Activated naive CD8-positive, alpha-beta T cell treated with anti-CD3 and anti-CD28 coated beads, Interleukin-2, amount 10 ng/mL, durations not matched to agents 7 days and 5 days (primary cell): ENCODE measurements at places on chromosomes 2 and 18. TPM values are rescaled to one million over a fixed set of nuclear protein-coding genes. Genes with fewer than 3 reads are reported as not detected.

Gene TMEM200C
- total RNA-seq, result not detected

Gene C2orf78
- not detected for total RNA-seq

DNA sequence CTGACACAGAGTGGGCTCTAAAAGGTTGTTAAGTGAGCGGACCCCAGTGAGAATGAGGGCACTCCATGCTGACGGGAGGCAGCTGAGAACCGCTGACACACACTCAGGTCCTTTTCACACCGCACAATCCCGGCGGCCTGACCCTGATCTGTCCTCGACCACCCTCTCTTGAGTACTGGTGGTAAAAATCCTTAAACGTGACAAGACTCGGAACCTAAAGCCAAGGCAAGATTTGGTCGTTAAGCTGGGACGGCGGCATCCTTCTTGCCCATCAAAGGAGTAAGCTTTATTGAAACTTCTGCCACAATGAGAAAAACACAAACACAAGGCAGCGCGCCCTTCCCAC lies 569 bp downstream of the TMX3 start:
- no peak for DNase-seq

GRCh38 chr2:10880586-10881321 lies 31.0 kb upstream of the KCNF1 start:
- peak; percentile 44 for DNase-seq

DNA sequence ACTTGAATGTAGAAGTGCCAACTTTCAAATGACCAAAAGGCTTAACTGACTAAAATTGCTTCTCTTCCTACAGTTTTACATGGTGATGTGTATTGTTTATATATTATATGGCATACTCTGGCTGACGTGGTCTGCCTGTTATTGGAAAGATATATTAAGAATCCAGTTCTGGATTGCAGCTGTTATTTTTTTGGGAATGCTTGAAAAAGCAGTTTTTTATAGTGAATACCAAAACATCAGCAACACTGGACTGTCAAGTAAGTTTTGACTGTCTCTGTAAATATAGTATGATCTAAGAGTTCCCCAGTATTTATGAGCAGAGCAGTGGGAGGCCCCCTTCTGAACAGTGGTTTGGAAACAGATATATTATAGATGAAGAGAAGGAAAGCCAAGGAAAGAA lies 26.2 kb downstream of the TMEM87B start:
- no peak for DNase-seq

- no peak for DNase-seq
These were observed 17.1 kb upstream of the YWHAQ start for GRCh38 chr2:9647884-9648283.

DNA sequence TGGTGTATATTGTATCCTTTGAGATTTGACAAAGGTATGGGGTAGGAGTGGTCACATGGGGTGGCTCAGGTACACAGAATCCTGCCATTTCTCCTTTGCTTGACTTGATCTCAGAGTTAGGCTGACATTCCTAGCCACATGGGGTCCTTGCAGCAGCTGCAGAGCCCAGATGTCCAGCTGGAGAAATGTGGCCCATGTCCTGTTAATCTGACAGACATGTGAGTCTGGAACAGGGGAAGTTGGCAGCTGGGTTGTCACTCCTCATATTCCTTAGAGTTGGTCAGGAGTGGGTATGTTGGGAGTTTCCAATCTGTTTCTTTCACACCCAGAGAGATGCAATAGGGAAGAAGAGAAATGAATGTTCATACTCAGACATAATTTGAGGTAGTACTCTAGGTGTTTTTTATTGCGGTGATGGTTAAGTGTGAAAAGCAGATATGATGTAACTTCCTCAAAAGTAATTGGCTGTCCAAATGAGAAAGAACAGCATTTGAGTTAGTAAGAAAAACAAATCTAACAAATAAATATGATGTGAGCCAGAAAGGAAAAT lies 402.6 kb upstream of the MEIS1 start:
- no peak for DNase-seq

DNA sequence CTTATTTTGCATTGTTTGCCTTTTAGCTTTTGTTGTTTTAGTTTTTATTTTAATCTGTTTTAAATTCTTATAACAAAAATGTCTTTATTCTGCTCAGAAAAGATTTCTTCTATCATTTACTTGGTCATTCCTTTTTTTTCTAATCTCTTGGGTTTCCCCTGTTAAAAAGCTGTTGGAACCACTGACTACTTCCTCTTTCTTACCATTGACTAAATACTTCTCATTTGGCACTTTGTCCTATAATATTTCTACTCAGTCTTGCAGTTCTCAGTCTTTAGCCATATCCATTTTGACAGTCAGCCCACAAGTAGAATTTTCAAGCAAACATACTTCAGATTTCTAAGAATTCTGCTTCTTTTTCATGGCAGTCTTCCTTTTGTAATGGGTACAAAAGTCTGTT lies 567.2 kb downstream of the SATB2 start:
- DNase-seq, result no peak

DNA sequence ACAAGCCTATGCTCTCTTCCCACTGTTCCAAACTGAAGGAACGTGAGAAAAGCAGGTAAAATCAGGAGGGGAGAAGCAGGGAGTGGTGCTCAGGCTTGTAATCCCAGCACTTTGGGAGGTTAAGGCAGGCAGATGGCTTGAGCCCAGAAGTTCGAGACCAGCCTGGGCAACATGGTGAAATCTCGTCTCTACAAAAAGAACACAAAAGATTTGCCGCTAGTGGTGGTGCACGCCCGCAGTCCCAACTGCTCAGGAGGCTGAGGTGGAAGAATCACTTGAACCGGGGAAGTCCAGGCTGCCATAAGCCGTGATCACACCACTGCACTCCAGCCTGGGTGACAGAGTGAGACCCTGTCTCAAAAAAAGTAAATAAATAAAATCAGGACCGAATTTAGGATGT lies 1.3 kb upstream of the TMSB10 start:
- DNase-seq, result no peak

DNA sequence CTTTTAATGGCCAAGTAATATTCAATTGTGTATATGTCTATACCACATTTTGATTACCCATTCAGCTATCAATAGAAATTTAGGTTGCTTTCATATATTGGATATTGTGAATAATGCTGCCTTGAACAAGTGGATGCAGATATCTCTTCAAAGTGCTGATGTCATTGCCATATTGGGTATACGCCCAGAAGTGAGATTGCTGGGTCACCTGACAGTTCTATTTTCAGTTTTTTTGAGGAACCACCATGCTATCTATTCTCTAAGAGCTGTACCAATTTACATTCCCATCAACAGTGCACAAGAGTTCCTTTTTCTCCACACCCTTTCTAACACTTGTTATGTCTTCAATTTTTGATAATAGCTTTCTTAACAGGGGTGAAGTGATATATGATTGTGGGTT lies 306.9 kb downstream of the ZNF516 start:
- no peak for DNase-seq
